A549 (cell line): ENCODE measurements at places on chromosomes 1 and 21. TPM values are rescaled to one million over a fixed set of nuclear protein-coding genes. Genes with fewer than 3 reads are reported as not detected.

DNA sequence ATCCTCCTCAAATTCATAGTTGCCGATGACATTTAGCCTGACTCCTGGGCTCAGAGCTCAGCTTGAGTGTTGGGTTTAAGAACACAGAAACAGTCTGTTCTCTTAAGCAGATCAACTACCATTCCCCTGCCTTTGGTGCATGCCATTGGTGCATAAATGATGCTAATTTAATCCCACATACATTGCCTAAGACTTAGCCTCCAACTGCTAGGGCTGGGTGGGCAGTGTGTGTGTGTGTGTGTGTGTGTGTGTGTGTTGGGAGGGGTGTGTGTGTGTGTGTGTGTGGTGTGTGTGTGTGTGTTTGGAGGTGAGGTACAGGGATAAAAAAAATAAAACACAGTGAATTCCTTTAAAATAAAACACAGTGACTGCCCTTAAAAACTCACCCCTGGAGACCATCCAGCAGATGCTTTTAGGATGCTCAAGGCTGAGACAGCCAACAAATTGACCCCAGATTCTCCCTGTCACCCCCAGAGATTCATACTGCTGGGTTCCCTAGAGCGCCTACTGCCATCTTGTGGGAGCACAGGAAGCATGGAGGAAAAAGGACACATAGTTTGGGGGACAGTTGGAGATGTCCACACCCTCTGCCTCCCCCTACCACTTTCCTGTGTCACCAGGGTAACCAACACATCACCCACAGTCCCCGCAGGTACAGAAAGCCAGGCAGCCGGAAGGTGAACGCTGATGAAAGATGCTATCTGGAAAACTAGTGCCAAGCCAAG lies 30.6 kb downstream of the KLHDC7A start:
- no peak for DNase-seq

GRCh38 chr1:208616776-208617175 lies 372.6 kb upstream of the PLXNA2 start:
- no peak for DNase-seq

HJV gene
- not detected in 3 replicates for polyA plus RNA-seq

LCE1C gene
- polyA plus RNA-seq: not detected in 3 replicates
